ENCODE measurements at places on chromosomes 12 and 14.

GRCh38 chr12:59087077-59087673 lies 166.9 kb upstream of the LRIG3 start:
- DNase-seq = no peak

GRCh38 chr12:18751866-18752265 lies 13.9 kb downstream of the CAPZA3 start:
- DNase-seq = no peak

DNA sequence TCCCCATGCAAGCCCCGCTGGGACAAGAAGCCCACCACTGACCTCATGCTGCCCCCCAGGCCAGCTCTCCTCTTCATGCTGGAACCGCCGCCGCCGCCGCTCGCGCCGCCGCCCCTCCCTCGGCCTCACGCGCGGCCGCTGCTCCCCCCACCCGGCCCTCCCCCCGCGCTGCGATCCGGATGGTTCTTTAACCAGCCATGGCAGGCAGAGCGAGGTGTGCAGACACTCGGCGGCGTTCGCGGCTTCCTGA lies at the start of gene DCAF5:
TSS of gene DCAF5 (minus strand) at position 218 of the 250 bp plus-strand sequence. CDS start at position 77, 141 bp downstream.
- peak; percentile 93 for DNase-seq

- DNase-seq = no peak
These were observed 107.1 kb downstream of the PLEKHA5 start for GRCh38 chr12:19236656-19237055.

GRCh38 chr12:27333403-27334009 lies 870 bp downstream of the BMAL2 start:
- peak; percentile 17 for DNase-seq

- no peak for DNase-seq
These were observed 220.7 kb upstream of the GRIP1 start for GRCh38 chr12:66899588-66899987.

DNA sequence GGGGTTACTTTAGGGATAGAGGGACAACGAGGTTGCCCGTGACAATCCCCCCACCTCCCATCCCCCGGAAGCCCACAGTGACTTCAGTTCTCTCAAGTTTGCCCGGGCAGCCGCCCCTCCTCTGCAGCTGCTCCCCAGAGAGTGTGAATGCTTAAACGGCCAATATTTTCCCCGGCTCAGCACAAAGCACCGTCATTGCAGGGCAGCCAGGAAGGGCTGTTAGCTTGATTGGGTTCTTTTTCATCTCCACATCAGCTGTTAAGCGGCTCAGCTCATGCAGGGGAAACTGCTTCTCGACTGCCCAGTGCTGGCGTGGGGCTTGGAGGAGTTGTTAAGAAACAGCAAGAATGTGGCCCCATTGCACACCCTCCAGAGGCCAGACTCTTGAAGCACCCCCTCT lies 120.5 kb upstream of the NCOR2 start:
- peak; percentile 6 for DNase-seq

- no peak for DNase-seq
These were observed 446.8 kb upstream of the SOX5 start for GRCh38 chr12:24396224-24396623.

DNA sequence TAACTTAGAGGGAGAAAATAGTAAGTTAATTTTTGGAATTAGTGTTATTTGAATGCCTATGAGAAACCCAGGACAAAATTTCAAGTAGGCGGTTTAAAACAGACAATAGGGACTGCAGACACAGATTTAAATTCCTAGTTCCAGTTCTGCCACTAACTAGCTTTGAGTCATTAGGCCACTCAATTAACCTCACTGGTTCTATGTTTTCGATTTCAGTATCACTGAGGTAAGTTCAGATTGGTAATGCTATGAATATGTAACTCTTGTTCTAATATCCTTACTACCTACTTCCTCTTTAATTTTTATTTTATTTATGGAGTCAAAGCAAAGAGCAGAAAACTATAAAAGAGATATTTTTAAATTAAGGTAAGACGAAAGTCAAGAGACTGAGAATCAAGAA lies 52.6 kb downstream of the GALC start:
- no peak for DNase-seq

DNA sequence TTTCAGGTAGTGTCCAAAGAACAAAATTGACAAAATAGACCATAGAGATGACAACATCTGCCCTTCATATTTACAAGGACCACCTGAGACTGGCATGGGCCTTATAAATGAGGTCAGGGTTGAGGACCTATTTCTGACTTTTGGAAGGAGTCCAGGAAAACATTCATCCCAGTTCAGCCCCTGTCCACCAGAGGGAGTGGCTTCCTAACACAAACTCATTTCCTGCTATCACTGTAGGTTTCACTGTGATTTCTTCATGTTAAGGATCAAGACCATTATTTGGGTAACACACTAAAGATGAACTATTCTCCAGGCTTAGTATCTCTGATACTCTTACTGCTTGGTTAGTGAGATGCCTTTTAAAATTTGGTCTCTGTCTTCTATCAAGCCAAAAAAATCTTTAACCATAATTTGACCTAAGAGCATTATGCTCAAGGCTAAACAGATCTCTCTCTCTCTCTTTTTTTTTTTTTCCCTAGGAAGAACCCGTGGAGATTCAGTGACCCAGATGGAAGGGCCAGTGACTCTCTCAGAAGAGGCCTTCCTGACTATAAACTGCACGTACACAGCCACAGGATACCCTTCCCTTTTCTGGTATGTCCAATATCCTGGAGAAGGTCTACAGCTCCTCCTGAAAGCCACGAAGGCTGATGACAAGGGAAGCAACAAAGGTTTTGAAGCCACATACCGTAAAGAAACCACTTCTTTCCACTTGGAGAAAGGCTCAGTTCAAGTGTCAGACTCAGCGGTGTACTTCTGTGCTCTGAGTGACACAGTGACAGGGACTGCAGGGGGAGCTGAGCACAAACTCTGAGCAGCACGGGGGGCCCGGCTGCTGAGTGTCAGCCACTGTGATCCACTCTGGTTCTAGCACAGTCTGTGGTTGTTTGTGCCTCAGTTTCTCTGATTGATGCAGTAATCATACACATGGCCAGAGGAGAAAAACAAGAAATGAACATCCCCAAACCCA lies 267.6 kb upstream of the OR4E1 start:
- DNase-seq = no peak

DNA sequence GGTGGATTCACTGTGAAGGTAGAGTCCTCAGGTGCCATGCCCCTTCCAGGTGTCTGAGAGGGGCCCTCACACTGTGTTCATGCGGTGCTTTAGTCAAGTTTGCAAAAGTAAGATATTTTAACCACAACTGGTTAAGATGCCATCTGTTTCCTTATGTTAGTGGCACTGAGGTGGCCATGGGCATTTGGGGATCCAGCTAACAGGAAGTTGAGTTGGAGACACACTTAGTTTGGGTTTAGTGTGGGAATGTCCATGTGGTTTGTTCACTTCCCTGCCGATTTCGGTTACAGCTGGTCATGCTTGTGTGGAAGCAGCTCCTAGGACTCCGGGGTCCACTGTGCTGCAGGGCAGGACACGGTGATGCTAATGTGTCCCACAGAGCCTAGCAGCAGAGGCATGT lies 17.3 kb upstream of the ABHD12B start:
- DNase-seq = no peak

DNA sequence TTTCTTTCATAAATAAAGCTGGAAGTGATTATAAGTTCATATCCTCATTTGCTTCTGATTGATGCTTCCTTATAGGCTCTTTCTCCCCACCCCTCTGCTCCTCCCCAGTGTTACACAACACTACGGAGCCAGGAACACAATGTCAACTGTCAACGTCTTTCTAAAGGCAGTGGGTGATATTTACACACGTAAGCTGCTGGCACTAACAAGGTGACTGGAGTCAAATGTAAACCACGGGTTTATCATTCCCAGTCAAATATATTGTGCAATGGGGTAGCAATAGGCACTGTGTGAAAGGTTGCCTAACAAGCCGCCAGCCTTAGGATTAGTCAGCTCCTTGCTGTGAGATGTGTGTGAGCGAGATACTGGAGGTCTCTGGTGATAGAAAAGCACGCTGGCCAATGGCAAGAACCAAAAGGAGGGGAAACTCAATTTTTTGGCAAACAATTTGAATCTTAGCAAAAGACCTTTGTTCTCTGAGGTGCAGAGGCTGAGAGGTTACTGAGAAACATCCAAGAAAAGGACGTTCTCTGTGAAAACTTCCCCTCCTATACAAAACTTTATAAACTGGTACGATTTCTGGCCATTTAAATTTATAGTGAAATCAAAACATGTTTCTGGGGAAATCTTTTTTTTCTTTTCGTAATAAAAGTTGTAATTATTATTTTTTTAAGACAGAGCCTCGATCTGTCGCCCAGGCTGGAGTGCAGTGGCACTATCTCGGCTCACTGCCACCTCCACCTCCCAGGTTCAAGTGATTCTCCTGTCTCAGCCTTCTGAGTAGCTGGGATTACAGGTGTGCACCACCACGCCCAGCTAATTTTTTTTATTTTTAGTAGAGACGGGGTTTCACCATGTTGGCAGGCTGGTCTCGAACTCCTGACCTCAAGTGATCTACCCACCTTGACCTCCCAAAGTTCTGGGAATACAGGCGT lies 22.3 kb upstream of the HECTD1 start:
- no peak for DNase-seq

GRCh38 chr12:106154751-106155273 lies 16.1 kb upstream of the NUAK1 start:
- no peak for DNase-seq

DNA sequence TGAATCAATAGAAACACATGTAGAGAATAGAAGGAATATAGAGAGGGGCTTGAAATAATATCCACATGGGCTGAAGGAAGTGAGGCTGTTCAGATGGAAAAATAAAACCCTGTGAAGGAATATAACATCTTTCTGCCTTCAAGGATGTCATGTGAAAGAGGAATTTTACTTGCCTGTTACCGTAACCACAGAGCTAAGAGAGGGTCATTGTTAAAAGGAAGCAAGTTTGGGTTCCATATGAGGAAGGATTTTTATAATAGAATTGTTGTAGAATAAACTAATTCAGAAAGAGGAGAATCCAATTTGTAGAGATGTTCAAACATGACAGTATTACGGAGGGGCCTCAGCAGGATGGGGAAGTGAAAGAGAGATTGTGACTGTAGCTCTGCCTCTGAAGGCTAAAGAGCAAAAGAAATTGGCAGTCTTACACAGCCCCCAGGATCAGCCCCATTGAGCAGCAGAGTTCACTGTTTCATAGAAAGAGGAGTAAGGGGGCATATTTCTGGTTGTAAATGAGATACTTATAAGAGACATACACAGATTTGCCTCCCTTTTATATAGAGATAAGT lies 41.8 kb upstream of the PTPRR start:
- no peak for DNase-seq

GRCh38 chr12:94731733-94732360 lies 81.5 kb upstream of the TMCC3 start:
- no peak for DNase-seq

GRCh38 chr12:112969547-112970306 lies 8.6 kb upstream of the OAS2 start:
- DNase-seq = no peak

DNA sequence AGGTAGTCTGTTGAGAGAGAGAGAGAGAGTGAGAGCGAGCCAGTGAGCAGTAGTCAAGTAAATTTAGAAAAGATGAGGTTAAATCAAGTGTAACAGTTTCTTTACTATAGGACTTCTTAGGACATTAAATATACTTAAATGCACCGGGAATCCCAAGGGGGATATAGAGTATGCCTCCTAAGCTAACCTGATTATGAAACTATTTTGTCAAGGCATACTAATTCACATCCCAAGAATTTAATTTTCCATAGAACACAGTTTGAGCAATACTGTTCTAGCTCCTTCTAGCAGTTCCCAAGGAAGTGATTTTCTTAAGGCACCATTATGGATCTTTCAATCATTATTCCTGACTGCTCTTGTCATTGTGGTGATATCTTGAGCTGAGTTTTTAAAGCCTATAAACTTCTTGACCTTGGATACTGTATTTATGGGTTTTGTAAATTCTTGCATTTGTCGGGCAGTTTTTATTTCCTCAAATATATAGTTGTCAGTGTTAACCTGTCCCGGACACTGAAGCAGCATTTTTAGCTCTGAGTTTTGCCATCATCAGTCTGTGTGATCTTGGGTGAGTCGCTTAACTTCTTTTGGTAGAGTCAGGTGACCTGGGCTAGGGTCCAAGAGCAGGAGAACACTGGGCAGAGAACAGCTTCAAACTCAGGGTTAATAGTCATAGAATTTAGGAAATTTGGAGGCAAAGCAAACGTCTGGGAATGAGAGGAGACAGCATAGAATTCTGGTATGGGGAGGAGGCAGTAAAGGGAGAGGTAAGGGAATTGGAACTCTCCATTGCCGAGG lies 196.5 kb upstream of the FRMD6 start:
- no peak for DNase-seq

GRCh38 chr12:26401874-26402273 lies 206.5 kb downstream of the SSPN start:
- no peak for DNase-seq

DNA sequence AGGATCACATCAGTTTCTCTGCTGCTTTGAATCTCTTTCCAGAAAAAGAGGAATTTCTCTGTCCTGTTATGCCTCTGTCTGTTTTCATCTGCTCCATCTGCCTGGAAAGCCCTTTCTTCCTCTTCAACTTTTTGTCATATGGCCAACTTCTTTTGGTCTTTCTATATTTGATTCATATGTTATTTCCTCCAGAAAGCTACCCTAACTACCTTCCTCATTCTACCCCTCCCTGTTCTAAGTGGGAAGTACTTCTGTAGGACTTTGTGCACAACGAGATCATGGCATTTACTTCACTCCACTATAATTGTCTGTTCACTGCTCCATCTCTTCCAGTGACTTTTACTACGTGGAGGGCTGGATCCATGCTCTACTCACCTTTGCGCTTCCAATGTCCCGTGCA lies 5.9 kb downstream of the CLEC4D start:
- no peak for DNase-seq

DNA sequence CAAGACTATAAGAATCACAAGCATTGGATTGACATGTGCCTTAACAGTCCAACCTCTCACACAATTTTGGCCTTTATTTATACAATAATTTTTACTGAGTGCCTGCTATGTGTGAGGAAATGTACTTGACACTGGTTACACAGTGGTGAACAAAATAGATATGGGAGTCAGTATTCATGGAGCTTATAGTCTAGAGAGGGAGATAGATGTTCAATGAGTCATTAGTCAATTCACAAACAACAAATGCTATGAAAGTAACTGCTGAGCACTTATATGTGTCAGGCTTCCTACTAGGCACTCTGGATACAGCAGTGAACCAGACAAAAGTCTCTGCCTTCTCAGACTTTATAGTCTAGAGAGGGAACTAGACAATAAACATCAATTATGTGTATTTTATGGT lies 3.7 kb downstream of the CFAP54 start:
- no peak for DNase-seq

All from stimulated activated CD8-positive, alpha-beta memory T cell treated with anti-CD3 and anti-CD28 coated beads, Interleukin-7, amount 100 ng/mL, for 4 hours (primary cell).